ENCODE measurements at places on chromosomes 1 and 21.
A peak's percentile ranks its signal among the peaks of the same experiment; 100 is the strongest.

DNA sequence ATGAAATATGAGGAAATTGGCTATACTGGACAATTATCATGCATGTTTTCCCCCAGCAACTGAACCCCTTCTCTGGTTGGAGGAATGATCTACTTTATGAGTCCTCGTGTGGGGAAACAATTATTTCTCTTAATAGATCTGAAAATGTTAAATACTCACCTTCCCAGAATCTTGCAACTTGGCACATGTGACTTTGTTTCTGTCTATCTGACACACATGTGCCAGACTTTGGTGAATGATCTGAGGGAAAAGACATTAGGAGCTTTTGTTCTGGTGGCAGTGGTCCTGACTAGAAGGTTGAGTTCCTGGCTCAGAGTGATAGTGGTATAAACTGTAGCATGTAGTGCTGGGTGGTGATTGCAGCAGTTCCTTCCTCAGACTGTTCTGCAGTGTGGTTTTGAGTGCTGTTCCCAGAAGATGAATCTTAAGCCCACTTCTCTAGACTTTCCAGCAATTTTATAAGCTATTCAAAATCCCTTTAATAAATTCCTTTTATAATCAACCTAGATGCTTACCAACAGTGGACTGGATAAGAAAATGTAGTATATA, 59.3 kb upstream of the B3GALNT2 start:
- DNase-seq: no peak

GRCh38 chr1:177116941-177117340, 47.6 kb downstream of the ASTN1 start:
- DNase-seq: no peak

DNA sequence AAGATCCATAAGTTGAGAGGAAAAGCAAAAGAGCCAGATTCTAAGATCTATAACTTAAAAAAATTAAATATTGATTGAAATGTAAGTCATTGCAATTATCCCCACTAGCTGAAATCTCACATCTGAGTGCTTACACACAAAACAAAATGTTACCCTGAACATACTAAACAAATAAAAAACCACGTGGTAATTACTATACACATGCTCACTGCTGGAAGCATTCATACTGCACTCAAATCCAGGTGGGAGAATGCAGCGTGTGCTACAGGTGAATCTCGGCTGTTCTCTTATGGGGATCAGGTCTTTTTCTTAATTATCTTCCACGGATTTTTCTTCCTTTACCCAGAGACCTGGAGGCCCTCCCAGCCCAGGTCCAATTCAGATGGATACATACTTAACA, 74.3 kb downstream of the SDC3 start:
- DNase-seq: no peak

DNA sequence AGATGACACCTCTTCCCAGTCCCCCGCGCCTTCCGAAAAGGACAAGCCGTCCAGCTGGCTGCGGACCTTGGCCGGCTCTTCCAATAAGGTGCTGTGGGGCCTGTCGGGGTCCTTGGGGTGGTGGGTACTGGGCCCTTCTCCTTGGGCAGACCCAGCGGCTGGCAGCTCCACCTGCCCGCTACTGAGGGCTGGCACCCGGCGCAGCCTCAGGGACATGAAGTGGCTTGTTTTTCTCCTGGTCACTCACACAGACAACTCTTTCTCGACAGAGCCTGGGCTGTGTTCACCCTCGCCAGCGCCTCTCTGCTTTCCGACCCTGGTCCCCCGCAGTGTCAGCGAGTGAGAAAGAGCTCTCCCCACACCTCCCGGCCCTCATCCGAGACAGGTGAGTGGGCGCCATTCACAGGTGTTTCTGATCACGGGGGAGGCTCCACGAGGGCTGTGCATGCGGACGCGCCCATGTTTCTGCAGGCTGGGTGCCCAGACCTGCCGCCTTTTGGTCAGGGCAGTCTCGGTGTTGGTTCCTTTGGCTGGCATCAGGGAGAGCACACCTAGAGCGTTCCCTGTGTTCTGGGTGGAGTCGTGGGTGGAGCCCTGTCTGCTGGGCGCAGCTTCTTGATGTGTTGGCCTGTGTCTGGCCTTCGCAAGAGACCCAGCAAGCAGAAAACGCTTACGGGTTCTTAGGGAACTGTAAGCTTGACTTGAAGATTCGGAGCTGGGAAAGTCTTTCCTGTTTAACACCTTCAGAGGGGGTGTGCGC, 75.1 kb downstream of the SKI start:
- DNase-seq: no peak

GRCh38 chr1:115980156-115980555, 3.8 kb downstream of the SLC22A15 start:
- DNase-seq: no peak

DNA sequence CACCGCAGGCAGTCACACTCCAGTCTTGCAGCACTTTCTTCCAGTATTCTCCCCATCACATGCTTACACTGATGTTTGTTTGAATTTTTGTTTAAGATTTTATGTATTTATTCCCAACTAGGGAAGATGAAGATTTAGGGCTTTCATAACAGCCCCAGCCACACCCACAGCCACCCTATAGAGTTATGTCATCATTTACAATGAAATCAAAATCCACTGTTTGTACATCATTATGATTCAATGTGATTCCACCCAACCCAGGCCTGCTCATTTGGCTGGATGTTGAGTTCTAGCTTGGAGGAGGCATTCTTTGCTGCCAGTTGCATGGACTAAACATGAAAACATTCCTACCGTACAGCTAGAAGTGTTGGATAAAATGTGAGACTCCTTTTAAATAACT, 35.8 kb downstream of the RIPK4 start:
- no peak for DNase-seq

GRCh38 chr1:101382135-101382534, 145.3 kb downstream of the S1PR1 start:
- DNase-seq: no peak

DNA sequence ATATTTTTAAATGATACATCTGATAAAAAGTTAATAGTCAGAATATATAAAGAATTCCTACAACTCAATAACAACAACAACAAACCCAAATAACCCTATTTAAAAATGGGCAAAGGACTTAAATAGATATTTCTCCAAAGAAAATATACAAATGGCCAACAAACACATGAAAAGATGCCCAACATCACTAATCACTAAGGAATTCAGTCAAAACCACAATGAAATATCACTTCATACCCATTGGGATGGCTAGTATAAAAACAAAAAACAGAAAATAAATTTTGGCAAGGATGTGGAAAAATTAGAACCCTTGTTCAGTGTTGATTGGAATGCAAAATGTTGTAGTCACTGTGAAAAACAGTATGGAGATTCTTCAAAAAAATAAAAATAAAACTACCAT, 184.8 kb upstream of the RAB4A start:
- DNase-seq: no peak

DNA sequence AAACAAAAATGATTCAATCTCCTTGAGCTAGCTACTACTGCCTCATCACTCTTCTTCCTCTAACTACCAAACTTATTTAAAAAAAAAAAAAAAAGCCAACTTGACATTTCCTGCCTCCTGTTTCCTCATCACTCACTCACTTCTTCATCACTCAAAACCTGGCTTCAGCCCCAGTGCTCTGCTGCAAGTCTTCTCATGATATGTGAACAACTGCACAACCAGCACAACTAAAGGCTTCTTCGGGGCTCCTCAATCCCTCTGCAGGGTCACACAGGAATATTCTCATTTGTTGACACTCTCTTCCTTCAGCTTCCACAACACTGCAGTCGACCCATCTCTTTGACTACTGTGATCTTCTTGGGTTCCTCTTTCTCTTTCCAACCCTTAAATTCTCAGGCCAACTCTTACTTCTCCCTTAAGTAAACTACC, 7.6 kb downstream of the MTF1 start:
- DNase-seq: no peak

DNA sequence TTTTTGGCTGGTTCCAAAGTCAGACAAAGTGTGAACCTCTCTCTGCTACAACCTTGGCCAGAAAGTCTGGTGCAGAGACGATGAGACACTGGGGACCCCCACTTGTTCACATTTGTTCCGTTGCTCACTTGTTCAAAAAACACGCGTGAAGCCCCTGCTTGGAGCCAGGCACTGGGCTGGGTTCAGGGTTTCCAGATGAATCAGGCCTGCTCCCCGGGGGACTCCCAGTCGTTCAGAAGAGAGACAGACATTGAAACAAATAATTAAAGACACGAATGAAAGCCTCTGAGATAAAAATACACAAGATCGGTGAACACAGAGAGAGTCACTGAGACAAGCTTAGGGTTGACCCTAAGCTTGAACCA, 101.5 kb upstream of the RUNX3 start:
- DNase-seq: no peak

- peak; percentile 44 for DNase-seq
These were observed 65.2 kb downstream of the CACNA1E start for GRCh38 chr1:181548497-181548896.

- no peak for DNase-seq
These were observed 168.8 kb downstream of the ZSCAN20 start for GRCh38 chr1:33641104-33641830.

- DNase-seq: no peak
These were observed 792.8 kb downstream of the ADGRL2 start for GRCh38 chr1:82593561-82593960.

DNA sequence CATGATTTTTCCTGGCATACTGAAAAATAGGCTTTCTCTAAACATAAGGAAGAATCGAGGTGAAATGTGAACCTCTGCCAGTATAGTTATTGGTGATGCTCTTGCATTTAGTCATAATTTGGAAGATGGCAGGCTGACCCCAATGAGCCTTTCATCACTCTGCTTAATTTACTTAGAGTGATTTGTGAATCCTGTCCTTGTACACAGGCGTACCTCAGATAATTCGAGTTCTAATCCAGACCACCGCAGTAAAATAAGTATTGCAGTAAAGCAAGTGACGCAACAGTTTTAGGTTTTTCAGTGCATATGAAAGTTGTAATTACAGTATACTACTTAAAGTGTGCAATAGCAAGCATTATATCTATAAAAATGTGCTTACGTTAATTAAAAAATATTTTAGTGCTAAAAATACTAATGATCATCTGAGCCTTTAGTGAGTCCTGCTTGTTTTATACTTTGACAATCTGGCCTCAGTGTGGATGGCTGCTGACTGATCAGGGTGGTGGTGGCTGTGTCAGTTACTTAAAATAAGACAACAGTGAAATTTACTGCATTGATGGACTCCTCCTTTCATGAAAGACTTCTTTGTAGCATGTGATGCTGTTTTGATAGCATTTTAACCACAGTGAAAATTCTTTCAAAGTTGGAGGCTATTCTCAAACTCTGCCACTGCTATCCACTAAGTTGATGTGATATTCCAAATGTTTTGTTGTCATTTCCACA, 1.7 kb downstream of the PKNOX1 start:
- no peak for DNase-seq

DNA sequence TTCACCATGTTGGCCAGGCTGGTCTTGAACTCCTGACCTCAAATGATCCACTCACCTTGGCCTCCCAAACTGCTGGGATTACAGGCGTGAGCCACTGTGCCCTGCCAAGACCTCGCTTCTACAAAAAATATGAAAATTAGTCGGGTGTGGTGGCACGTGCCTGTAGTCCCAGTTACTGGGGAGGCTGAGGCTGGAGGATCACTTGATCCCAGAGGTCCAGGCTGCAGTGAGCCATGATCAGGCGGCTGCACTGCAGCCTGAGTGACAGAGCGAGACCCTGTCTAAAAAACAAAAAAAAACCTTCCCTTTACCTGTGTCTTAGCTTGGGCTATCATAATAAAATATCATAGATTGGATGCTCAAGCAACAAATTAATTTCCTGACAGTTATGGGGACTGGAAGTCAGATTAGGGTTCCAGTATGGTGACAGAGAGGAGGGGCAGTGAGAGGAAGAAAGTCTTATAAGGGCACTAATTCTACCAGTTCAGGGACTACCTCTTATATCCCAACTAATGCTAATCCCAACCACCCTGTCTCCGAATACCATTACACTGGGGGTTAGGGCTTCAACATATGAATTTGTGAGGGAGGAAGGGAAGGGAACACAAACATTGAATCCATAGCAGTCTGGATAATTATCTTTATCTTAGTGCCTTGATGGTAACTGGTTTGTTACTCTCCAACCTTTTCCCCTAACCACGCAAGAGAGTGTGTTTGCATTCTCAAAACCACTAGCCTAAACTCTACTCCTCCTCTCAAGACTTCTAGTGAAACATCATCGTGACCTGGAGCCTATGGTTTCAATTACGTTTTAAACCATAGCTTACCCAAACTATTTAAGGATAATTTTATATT, 1.0 kb upstream of the NAXE start:
- no peak for DNase-seq

GRCh38 chr1:248853663-248854375, 5.1 kb downstream of the ZNF692 start:
- DNase-seq: no peak

- no peak for DNase-seq
These were observed 62.9 kb upstream of the ZNF326 start for GRCh38 chr1:89931964-89932363.

DNA sequence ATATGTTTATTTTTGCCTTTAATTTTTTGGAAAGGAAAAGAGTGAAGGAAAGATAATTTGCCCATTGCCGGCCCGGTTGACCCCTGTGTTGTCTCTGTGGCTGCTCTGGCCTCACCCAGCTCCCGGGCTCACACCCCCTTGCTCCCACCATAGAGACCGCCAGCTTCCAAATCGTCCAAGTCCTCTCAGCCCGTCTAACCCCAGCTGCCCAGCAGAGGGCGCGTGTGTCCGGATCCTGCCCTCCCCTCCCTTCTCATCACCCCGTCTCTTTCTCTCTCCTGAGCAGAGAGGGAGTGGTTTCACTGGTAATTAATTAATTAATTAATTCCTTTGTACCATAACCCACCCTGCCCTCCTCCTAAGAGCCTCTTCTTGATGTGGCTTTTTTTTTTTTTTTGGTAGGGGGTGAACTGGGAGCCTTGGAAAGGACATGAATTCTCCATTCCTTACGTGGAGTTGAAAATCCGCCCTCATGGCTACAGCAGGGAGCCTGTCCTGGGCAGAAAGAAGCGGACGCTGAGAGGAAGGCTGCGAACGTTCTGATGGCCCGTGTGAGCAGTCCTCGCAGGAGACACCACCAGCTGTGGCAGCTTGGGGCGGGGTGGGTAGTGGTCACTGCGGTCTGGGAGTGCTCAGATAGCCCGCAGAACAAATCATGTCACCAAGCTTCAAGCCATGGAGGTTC, 45.9 kb downstream of the KIAA0040 start:
- peak; percentile 71 for DNase-seq

- DNase-seq: no peak
These were observed 29.9 kb upstream of the CAMSAP2 start for GRCh38 chr1:200708769-200709168.

DNA sequence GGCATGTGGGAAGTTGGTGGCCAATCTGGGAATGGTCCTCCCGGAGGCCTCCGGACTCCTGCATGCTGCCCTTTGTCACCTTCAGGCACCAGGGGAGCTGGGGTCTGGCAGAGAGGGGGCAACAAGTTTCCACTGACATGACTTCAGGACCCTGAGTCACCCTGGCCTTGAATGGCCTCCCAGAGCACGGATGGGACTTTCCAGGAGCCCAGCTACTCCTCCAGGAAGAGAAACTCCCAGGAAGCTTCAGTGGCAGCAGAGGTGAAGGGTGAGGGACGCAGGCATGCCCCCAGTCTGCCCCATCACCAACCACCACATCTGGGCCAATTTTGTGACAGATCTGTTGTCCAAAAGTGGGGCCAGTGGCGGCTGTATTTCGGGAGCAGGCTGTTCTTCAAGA, 55.9 kb upstream of the WASF2 start:
- no peak for DNase-seq
